Kidney glomerular epithelial cell (primary cell): ENCODE measurements at places on chromosomes 1 and 21.

DNA sequence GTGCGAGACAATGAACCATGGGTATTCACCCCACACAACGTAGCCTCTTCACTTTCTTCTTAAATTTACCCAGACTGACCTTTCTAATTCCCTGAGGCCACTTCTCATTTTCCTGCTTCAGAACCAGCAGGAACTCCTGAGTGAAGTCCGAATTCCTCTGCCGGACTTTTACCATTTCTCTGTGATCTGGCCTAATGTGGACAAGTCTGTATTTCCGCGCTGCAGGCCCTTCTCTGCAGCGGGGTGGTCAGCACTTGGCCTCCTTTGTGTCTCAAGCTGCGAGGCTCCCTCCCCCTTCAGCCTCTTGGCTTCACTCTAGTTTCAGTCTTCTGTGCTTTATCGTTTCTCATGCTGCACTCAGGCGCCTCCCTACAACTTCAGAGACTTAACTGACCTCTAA, 9.4 kb upstream of the CTBS start:
- DNase-seq, result no peak

DNA sequence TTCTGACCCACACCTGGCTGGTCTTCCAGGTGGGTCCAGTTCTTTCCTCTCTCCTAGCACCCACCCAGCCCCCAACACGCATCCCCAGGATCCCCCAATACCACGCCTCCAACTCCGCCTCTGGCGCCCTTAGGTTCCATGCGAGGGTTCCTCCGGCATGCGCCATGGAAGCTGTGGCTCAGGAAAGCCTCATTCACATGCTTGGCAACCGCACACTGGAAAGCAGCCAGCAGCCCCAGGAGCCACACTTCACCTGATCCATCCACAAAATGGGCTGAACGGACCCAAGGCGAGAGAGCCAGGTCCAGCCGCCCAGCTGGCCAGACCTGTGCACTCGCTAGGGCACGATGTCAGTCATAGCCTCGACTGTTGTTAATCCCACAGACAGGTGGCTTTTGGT, 161.2 kb downstream of the PSMG1 start:
- no peak for DNase-seq

GRCh38 chr1:159872891-159873290, 10.4 kb upstream of the VSIG8 start:
- DNase-seq, result no peak

DNA sequence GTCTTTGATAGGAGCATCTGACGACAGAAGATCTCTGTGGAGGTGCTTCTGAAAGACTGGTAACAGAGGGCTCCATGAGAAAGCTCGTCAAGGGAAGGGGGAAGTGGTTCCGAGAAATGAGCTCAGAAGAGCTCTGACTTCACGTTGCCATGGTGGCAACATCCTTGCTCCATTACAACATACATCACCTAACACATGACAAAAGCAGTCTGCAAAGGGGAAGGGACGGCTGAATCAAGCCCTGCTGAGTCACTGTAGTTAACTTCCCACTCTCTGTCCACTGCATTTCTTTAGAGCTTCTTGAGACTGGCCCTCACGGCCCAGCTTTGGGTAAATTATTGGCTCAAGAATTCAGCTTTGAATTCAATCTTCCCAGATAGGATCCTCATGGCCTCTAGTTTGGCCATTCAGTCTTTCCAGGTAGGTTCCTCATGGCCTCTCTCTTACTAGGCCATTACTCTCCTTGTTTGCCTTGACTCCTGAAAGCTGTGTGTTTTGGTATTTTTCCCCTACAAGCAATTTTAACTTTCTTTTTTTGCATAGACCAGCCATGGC, 88.0 kb upstream of the ZNF648 start:
- peak; percentile 48 for DNase-seq

- DNase-seq, result peak; percentile 47
Measured at GRCh38 chr1:50605186-50605875, 182.1 kb upstream of the DMRTA2 start.

DNA sequence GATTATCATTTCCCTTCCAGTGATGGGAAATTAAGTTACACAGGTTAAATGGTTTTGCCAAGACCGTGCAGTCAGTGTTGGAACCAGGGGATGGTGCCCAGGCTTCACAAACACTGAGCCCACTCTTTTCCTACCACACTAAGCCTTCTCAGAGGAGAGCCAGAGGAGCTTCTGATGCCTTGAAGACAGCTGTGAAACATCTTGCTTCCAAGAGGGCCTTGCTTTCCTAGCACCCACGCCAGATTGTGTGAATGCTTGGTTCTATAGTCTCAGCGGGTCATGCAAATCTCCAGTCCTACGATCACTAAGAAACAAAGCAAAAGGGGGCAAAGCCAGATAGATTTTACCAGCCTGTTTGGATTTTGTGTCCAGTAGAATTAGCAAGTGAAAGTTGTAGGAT, 187.5 kb downstream of the DHRS3 start:
- DNase-seq, result no peak

DNA sequence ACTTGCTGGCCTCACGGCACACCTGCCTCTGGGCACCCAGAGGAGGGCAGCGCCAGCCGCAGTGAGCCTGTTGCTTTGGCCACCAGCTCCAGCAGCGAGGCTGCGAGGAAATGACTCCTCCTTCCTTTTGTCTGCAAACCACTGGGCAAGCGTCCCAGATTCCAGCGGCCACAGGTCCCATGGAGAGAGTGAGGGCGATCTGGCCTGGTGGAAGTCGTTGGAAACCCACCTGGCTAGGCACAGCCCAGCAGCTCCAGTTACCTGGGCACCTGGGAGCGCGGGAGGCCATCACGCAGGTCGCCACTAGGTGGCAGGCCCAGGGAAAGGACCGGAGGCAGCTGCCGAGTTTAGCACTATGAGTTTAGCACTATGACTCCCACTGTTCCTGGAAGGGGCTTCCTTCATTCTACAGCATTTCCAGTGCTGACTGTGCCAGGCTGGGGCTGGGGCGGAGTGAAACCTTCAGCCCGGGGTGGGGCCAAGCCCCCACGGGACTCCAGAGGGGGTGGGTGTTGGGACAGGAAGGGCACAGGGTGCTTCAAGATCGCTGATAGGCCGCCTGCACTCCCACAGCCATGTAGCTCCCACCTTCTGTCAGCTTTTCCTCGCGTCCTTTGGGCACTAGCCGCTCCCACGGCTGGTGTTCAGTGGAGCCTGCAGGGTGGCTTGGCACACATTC, 1.1 kb upstream of the ESPN start:
- DNase-seq, result peak; percentile 56

- peak; percentile 100 for DNase-seq
Measured at GRCh38 chr1:243255791-243256512, at the start of gene SDCCAG8. Gene SDCCAG8 (plus strand): TSS chr1:243256041. CDS start chr1:243256174, 133 bp downstream.

- DNase-seq, result no peak
Measured at GRCh38 chr1:4768553-4768952, 114.1 kb downstream of the AJAP1 start.

GRCh38 chr1:111647736-111648135, 28.1 kb downstream of the RAP1A start:
- no peak for DNase-seq

DNA sequence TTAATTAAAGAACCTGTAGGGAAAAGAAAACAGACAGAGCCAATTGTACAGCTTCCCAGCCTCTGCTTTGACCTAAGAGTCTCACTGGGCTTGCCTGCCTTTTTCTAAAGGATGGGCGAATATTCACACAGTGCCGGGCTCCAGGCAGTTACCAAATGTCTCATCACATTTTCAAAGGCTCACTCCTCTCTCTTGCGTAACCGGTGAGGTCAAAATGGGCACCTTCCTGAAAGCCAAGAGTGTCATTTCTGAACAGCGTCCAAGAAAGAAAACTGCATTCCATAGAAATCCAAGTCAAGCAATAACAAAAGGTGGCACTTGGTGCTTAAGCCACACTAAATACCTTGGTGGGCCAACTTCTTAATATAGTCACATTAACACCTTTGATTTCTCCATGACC, 710 bp upstream of the PALMD start:
- peak; percentile 75 for DNase-seq
